ENCODE measurements at places on chromosomes 12 and 14.

DNA sequence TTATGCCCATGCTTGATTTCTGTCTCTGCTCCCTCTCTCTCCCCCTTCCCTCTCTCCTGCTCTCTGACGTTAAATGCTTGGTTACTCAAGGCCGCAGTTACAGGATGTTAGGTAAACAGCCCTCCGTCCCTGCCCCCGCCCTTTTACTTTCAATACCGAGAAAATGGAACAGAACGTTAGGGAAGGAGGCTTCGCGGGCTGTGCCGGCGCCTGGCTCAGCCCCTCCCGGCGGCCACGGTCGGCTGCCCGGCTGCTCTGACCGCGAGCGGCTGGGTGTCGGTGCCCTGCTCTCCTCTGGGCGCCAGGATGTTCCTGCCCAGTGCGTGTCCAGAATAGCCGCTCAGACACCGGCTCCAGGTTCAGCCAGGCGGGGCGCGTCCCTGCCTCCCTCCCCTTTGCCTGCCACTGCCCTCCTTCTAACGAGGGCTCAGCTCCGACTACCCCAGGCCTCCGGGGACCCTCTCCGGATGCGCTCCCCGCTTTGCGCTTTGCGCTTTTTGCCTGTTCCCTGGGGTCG lies 166.1 kb downstream of the ADCK1 start:
- no peak overlapping the region for H3K27ac ChIP-seq
- DNase-seq: peak; percentile 55
- peak overlapping the region; percentile 29 for H3K4me3 ChIP-seq
- no peaks in the 10 kb centered on the region for H3K4me1 ChIP-seq

- DNase-seq: peak; percentile 41
- H3K4me3 ChIP-seq: no peak overlapping the region
- H3K27me3 ChIP-seq: peaks cover 33% of the 10 kb centered on the region
- peaks cover 4% of the 10 kb centered on the region for H3K4me1 ChIP-seq
- no peak overlapping the region for H3K27ac ChIP-seq
Observed at GRCh38 chr14:69877492-69877891, 1.7 kb upstream of the SMOC1 start.

DNA sequence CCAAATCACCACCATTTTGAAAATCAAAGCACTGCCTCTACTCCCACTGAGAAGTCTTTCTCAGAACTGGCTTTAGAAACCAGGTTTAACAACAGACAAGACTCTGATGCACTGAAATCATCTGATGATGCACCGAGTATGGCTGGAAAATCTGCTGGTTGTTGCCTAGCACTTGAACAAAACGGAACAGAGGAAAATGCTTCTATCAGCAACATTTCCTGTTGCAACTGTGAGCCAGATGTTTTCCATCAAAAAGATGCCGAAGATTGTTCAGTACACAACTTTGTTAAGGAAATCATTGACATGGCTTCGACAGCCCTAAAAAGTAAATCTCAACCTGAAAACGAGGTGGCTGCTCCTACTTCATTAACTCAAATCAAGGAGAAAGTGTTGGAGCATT lies 115.0 kb upstream of the NPAS3 start:
- no peak overlapping the region for H3K4me3 ChIP-seq
- no peaks in the 10 kb centered on the region for H3K4me1 ChIP-seq
- no peak overlapping the region for H3K27ac ChIP-seq
- H3K36me3 ChIP-seq: no peaks in the 10 kb centered on the region

DNA sequence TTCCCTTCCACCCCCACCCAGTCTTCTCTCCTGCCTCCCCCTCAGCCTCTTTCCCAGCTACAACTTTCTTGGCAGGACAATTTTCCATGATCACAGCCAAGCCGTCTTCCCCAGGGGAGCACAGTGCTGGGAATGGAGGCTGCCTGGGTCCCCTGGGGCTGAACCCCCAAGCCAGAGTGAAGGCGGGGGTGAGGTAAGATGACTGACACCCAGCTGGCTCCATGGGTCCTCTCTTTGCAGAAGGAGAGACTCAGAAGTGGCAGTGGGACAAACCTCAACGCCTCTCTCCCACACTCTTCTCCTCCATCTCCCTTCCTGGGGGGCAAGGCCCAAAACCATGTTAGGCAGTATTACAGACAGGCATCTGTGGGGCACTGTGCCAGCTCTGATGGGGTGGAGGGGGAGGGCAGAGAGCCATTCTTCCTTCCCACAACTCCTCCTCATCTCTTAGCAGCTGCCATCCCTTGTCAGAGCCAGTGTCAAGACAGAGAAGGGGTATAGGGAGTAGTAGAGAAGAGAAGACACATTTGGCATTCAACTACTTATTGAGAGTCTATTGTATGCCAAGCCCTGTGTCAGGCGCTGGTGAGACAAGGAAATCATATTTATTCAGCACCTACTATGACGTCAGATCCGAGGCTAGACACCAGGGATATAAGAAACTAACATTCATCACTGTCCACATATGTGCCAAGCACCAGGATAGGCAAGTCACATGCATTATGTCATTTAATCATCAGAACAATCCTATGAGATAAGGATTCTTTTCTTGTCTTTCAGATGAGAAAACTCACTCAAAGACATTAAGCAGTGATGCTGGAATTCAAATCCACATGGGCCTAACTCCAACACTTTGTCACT lies 3.6 kb downstream of the ITGA7 start:
- no peak for DNase-seq
- no peaks in the 10 kb centered on the region for H3K4me1 ChIP-seq
- no peak overlapping the region for H3K4me3 ChIP-seq
- H3K36me3 ChIP-seq: no peaks in the 10 kb centered on the region
- peaks cover 32% of the 10 kb centered on the region for H3K27me3 ChIP-seq

DNA sequence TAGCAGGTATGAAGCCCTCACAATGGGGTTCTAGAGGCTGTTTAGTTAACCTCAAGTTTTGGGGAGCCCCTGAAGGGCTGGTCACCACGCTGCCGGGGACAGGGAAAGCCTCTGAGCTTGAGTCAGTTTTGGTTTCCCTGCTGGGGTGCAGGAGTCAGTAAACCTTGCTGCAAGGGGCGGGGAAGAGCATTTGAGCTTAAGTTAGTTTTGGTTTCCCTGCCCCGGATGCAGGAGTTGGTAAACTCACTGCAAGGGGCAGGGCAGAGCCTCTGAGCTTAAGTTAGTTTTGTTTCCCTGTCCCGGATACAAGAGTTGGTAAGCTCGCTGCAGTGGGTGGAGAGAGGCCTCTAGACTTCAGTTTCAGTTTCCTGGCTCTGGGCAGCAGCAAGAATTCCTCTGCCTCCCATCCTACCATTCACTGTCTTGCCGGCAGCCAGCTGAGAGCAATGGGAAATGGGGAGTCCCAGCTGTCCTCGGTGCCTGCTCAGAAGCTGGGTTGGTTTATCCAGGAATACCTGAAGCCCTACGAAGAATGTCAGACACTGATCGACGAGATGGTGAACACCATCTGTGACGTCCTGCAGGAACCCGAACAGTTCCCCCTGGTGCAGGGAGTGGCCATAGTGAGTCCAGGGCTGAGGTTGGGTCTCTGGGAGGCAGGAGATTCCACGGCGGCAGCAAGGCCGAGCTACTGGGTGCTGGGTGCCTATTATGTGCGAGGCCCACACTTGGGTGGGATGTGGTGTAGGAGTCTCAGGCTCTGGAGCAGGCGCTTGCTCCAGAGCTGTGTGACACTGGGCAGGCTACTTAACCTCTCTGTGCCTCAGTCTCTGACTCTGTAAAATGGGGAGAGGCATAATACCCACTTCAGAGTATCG lies at the start of gene OAS2:
Gene OAS2, plus strand, starts transcription at position 357 of the 878 bp plus-strand sequence. Its CDS starts 90 bp downstream, at position 447.
- no peaks in the 10 kb centered on the region for H3K36me3 ChIP-seq
- H3K4me3 ChIP-seq: no peak within 1 kb of the TSS
- DNase-seq: no peak
- H3K27ac ChIP-seq: no peak within 1 kb of the TSS
- no peaks in the 10 kb centered on the region for H3K27me3 ChIP-seq

- H3K4me1 ChIP-seq: no peaks in the 10 kb centered on the region
- H3K27ac ChIP-seq: no peak overlapping the region
- no peak overlapping the region for H3K4me3 ChIP-seq
- no peaks in the 10 kb centered on the region for H3K27me3 ChIP-seq
- H3K36me3 ChIP-seq: no peaks in the 10 kb centered on the region
Observed at GRCh38 chr14:69960296-69960695, 81.1 kb downstream of the SMOC1 start.

- no peak for DNase-seq
- H3K36me3 ChIP-seq: no peaks in the 10 kb centered on the region
- no peak overlapping the region for H3K4me3 ChIP-seq
- no peaks in the 10 kb centered on the region for H3K27me3 ChIP-seq
Observed at GRCh38 chr12:29676676-29677075, 107.1 kb downstream of the TMTC1 start.

DNA sequence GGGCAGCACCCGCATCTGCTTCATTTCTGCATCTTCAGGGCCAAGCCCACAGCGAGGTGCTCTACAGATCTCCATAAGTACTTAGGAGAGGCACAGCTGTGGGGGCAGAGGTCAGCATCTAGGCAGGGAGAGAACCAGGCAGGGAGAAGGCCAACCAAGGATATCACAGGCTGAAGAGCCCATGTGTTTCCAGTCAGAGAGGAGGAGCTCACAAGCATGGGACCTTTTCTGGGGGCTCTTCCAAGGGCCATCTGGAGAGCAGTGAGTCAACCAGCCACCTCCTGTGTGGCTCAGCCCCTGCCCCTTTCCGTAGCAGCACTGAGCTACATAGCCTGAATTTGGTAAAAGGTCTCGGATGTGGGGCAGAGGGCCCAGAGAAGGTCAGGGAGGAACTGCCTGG lies 78.5 kb downstream of the ARL6IP4 start:
- DNase-seq: no peak
- H3K27ac ChIP-seq: no peak overlapping the region
- peaks cover 17% of the 10 kb centered on the region for H3K4me1 ChIP-seq
- no peaks in the 10 kb centered on the region for H3K27me3 ChIP-seq
- H3K4me3 ChIP-seq: no peak overlapping the region
- H3K36me3 ChIP-seq: no peaks in the 10 kb centered on the region

DNA sequence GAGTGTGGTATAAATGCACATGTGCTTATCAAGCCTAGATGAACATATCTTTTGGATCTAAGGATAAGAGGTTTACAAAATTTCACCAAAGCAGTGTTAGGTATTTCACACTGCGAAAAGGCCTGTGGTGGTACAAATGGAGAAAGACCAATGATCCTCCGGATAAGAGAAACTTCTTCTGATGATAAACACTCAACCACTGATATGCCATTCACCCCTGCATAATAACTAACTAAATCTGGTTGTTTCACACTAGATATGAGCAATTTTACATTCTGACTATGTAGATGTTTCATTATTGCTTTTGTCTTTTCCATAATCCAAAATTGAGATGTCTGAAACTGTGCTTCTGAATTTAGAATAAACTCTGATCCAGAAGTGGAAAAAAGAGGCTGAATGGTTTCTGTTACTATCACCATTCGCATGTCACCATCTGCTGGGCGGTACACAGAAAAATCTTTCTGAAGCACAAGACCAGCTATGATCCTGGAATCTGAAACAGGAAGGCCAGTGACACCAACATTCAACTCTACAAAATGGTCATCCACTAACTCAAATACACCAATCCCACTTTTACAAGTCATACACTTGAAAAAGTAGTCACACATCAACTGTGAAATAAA lies 1.3 kb downstream of the BBS10 start:
- H3K27me3 ChIP-seq: no peaks in the 10 kb centered on the region
- H3K27ac ChIP-seq: peak overlapping the region; percentile 93
- peak overlapping the region; percentile 88 for H3K4me3 ChIP-seq
- peaks cover 14% of the 10 kb centered on the region for H3K4me1 ChIP-seq

DNA sequence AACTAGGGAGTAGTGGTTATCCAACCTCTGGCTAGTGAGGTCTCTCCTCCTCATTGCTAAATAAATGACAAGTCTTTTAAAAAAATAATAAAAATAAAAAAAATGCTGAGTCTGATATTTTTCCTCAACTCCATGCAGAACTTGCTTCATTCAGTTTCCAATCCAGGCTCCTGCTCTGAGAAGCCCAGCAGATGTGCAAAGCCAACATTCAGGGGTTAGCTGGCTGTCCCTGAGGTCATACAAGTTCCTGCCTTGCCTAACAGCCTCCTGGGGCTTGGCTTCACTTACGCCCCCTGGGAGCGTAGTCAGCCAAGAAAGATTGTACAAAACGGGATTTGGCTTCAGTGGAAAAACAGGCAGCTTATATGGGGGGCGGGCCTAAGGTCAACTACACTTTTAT lies 23.3 kb downstream of the RTRAF start:
- H3K27me3 ChIP-seq: no peaks in the 10 kb centered on the region
- no peaks in the 10 kb centered on the region for H3K36me3 ChIP-seq
- H3K4me3 ChIP-seq: no peak overlapping the region
- no peak overlapping the region for H3K27ac ChIP-seq
